ENCODE measurements at places on chromosomes 5 and 9.

DNA sequence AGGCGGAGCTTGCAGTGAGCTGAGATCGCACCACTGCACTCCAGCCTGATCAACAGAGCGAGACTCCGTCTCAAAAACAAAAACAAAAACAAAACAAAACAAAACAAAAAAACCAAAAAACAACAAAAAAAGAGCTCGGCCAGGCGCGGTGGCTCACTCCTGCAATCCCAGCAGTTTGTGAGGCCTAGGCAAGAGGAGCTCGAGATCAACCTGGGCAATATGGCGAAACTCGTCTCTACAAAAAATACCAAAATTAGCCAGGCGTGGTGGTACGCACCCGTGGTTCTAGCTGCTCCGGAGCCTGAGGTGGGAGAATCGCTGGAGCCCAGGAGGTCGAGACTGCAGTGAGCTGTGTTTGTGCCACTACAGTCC lies 20.2 kb downstream of the TRIM7 start:
- no peak for DNase-seq

DNA sequence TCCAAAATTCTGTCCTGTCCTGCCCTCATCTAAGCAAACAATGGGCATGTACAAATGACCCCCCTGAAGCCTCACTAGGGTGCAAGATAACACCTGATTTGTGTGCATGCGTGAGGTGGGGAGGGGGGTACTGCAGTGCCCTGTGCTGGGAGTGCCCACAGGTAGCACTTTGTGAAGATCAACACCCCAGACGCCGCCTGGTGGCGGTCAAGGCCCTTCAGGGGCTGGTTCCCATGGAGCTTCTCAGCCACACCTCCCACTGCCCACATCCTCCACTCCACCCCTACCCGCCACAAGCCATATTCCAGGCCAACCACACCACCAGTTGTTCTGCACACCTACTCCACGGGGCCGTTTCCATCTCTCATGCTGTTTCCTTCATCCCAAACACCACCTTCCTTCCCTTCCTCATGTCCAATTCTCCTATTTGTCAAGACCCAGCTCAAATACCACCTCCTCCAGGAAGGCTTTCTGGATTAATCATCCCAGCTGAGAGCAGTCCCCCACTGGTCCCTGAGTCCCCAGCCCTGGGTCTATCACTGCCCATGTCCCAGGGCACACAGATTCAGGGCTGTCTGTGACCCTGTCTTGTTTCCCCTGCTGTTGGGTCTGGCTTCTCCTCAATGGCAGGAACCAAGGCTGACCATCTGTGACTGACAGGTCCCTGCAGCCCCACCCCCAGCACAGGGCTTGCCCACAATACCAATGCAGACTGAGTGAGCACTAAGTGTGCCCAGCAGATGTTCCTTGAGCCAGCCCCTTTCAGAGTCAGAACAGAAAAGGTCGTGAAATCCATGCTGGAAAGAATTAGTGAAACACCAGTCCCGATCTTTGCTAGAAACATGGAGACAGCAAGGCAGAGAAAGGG lies 178.4 kb downstream of the PAX5 start:
- DNase-seq: no peak

GRCh38 chr5:154302161-154302560 lies 111.6 kb downstream of the GALNT10 start:
- no peak for DNase-seq

- DNase-seq: no peak
These were observed 5.5 kb downstream of the ANGPTL2 start for GRCh38 chr9:127116957-127117356.

- DNase-seq: no peak
These were observed 40.6 kb downstream of the EXOC3 start for GRCh38 chr5:483434-484140.

GRCh38 chr5:2895196-2895595 lies 143.7 kb upstream of the IRX2 start:
- DNase-seq: no peak

DNA sequence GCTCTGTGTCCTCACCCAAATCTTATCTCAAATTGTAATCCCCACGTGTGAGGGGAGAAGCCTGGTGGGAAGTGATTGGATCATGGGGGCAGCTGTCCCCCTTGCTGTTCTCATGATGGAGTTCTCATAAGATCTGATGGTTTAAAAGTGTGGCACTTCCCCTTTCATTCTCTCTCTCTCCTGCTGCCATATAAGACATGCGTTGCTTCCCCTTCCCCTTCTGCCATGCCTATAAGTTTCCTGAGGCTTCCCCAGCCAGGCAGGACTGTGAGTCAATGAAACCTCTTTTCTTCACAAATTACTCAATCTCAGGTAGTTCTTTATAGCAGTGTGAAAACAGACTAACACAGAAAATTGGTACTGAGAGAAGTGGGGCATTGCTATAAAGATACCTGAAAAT lies 107.7 kb downstream of the DMAC1 start:
- no peak for DNase-seq

- no peak for DNase-seq
These were observed 86.1 kb upstream of the ADAMTS2 start for GRCh38 chr5:179431221-179431824.

DNA sequence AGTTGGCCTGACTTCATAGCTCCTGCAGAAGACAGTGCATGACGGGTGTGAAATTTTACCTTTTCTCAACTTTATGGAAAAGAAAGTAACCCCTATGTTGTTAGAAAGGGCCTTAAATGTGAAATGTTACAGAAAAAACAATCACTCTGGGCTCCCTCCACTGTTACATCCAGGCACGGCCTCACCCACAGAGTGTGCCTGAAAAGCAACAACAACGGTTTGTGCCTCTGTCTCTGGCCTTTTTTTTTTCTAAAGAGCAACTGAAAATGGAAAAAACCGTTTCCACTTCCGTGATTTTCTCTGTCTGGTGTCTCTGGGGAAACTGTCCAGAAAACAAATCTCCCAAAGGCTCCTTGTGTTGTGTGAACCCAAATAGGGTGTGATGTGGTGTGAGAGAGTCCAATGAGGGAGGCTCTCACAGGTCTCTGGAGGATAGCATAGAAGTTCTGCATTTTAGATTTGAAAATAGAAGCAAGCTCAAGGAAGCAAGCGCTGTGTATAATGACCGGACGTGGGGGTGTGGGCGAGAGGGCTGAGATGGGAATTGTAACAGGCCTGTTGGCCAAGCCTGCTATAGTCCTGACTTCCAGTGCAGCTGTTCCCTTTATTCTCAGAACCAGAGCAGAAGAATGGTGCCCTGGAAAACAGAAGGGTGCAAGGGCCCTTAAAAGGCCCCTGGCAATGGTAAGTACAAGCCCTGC lies 221.8 kb upstream of the TUT7 start:
- DNase-seq: no peak

DNA sequence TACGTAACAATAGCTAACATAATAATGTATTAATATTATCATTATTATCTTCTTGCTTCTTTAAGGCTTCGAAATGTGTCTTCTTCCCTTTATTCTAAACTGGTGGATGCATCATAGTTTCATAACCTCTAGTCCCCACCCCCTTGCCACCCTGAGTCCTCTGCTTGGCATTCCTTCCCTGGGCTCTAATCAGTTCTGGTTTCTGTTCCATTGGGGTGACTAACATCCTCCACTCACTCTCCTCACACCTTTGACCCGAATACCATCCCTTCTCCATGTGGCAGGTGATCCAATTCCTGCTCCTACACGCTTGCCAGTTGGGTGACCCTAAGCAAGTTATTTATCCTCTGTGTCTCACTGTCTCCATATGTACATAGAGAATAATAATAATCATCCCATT lies 286.1 kb downstream of the TRPM3 start:
- no peak for DNase-seq

- DNase-seq: no peak
These were observed 167.0 kb downstream of the TTC39B start for GRCh38 chr9:15140051-15140450.

GRCh38 chr9:75858497-75859092 lies 31.9 kb upstream of the PCSK5 start:
- DNase-seq: no peak

- no peak for DNase-seq
These were observed 19.6 kb downstream of the SPARC start for GRCh38 chr5:151667083-151667482.

DNA sequence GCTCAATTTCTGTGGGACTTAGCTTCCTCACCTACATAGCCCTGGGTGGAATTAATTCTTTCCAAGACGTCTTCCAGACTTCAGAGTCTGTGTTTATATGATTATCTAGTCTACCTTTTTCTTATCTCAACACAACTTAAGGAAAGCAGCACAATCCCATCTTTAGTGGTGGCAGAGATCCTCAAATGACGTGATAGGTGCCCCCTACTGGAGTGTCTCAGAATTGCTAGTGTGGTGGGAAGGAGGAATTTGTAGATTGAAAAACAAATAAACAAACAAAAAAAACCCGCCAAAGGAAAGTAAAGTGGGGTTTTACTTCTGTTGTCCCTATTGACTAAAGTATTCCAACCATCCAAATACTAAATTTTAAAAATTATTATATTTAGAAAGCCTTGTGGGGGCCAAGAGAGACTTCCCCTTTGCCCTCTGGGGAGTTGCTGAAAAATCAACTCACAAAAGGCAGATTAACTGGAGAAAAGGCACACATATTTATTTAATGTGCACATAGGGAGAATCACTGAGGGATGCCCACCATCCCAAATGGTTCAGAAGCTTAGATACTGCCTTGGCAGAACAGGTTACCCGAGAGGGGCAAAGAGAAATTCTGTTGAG lies 283.3 kb downstream of the TMEM167A start:
- DNase-seq: no peak

DNA sequence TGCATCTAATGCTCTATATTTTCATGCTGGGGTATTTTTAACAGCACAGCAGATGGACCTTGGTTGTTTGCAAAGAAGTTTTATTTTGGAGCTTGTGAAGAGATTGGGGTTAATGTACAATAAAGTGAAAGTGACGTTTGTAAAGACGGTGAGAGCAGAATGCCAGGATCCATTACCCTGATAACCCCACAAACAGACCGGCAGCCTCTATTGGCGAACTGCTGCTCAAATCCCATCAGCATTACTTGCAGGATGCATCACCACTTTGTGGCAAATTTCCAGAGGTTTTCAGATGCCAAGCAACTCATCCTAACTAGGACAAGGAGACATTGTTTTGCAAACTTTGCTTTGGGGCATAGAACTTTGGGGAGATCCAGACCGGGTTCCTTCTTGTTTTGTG lies 383.3 kb upstream of the ZNF462 start:
- DNase-seq: no peak

GRCh38 chr9:124490004-124490403 lies 17.2 kb downstream of the NR5A1 start:
- no peak for DNase-seq

DNA sequence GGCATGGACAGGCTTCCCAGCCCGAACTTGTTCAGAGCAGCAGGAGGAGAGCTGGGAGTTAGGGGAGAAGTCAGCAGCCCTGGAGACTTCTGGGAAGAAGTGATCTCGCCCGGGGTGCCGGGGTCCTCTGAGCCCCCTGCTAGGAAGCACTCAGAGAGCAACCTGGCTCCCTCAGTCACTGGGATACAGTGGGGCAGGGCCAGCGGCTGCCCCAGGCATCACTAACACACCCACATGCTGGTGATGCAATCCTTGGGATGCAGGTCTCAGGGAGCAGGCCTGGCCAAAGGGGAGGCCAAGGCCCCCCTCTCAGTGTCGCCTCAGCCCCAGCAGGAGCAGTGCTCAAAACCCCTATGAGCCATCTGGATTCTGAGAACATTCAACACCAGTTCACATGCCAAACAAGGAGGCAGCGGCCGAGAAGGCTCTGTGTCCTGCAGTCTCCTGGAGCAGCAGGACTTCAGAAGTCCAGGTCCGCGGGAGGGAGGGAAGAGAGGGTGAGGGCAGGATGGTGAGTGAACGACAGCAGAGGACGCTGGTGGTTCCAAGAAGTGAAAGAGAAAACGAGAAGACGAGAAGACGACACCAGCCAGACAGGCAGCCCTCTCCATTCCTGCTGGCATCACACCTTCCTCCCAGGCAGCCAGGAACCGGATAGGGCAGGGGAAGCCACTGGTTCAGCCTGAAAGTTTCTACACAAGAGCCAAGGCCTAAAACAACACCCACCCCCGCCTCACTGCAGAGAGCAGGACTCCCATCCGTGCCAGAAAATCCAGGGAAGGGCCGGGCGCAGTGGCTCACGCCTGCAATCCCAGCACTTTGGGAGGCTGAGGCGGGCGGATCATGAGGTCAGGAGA lies 2.3 kb downstream of the PNPLA7 start:
- DNase-seq: no peak

DNA sequence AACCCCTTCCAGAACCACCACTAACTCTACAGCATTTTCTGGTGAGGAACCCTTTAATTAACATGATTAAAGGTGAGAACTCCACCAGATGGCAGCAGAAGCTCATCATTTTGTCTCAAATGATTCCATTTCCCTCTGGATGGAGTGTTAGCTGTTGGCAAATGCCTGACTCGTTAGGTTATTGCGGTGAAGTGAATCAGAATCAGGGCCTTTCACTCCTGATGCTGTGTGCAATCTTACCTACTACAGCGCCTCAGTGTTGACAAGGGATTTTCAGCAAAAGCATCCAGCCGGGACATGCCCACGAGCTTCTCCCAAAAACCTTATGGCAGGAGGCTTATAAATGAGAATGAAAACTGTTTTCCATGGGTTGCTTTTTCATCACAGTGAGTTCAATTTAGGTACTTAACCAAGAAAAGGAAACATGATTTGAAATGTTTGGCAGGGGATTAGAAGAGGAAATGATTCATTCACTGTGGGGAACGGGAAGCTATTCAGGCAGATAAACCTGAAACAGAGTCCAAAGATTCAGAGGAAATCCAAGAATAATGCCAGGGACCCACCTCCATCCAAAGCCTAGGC lies 48.0 kb upstream of the CAST start:
- DNase-seq: peak; percentile 7

DNA sequence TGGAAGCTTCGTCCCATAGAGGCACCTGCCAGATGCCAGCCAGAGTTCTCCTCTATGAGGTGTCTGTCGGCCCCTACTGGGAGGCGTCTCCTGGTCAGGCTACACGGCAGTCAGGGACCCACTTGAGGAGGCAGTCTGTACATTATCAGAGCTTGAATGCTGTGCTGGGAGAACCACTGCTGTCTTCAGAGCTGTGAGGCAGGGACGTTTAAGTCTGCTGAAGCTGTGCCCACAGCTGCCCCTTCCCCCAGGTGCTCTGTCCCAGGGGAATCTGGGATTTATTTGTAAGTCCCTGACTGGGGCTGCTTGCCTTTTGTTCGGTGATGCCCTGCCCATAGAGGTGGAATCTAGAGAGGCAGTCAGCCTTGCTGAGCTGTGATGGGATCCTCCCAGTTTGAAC lies 70.8 kb downstream of the NDUFS4 start:
- no peak for DNase-seq

DNA sequence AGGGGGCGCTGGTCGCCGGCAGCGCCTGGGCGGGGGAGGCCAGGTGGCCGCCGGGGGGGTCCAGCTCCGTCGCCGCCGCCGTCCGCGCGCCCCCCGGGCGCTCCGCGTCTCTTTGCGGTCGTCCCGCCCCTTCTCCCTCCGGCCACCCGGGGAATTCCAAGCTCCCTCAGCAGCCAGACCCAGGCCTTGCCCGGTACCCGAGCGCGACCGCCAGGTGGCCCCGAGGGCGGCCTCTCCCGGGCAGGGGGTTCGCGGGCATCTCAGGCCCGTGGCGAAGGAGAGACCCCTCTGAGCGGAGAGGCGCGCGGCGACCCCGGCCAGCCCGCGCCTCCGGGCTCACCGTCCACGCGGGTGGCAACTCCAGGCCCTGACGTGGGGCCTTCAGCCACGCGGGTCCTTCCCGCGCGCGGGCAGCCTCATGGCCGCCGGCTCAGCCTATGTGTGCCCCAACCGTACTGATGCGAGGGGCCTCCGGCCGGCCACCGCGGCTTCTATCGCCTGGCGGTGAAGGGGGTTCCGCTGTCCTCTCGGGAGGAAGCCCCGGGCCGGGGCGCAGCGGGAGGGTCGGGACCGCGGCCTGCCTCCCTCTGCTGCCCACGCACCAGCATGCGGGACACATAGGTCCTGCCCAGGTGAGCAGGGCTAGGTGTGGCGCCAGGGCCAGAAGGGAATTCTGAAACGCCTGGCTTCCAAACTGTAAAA lies 529 bp upstream of the NRARP start:
- no peak for DNase-seq

All from NCI-H2171 (cell line).